NCI-H1417 treated with DMSO at 0.1 percent for 48 hours (cell line): ENCODE measurements at places on chromosomes 1 and 21.

GRCh38 chr1:91807921-91808620, 77.9 kb downstream of the TGFBR3 start:
- no peak for DNase-seq

DNA sequence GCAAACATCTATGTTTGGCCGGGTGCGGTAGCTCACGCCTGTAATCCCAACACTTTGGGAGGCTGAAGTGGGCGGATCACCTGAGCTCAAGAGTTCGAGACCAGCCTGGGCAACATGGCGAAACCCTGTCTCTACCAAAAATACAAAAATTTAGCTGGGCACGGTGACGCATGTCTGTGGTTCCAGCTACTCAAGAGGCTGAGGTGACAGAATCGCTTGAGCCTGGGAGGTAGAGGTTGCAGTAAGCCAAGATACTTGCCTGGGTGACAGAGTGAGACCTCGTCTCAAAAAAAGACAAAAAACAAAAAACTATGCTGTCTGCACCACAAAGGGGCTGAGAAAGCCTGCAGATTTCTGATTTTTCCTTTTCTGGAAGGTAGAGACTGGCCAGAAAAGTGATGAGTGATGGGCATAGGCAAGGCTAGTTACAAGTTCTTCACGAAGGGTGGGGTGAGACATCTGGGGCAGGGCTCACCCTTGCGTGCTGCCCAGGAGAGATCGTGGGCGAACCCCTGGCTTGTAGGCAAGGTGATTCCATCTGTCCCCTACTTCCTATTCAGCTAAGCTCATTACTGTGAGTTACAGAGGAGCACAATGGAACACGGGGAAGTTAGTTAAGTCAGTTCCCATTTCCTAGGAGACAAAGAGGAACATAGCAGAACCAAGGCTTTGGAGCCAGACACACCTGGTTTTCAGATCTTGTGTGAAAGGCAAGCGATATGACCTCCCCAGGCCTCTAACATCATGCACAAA, 3.2 kb downstream of the SLC2A1 start:
- no peak for DNase-seq

DNA sequence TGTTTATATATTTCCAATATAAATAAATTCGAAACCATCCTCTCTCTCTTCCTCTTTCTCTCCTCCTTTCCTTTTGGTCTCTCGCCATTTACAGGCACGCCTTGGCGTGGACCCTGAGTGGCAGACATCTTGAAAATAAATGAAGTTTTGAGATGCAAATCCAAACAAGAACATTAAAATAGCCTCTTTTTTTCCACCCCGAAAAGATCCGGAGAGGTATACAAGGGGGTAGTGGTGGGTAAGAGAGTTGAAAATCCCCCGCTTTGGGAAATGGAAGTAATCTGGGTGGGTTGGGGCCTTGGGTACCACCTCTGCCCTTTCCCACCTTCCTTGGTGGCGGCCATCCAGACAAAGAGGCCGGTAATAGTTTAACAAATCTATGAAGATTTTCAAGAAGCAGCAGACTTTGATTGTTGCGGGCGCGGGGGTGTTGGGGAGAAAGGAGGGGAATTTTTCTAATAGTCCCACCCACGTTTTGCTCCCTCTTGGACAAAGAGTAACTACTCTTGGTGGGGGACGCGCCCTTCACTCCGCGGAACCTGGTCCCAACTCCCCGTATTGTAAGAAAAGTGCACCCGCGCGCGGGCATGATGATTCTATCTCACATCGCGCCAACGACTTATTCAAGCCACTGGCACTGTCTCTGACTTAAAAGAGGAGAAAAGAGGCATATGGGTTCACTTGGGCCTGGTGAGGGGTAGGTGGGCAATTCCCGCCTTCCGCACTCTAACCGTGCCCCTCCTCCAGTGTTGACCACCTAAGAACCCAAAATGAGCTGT, 4.0 kb upstream of the FOXD3 start:
- DNase-seq: no peak

DNA sequence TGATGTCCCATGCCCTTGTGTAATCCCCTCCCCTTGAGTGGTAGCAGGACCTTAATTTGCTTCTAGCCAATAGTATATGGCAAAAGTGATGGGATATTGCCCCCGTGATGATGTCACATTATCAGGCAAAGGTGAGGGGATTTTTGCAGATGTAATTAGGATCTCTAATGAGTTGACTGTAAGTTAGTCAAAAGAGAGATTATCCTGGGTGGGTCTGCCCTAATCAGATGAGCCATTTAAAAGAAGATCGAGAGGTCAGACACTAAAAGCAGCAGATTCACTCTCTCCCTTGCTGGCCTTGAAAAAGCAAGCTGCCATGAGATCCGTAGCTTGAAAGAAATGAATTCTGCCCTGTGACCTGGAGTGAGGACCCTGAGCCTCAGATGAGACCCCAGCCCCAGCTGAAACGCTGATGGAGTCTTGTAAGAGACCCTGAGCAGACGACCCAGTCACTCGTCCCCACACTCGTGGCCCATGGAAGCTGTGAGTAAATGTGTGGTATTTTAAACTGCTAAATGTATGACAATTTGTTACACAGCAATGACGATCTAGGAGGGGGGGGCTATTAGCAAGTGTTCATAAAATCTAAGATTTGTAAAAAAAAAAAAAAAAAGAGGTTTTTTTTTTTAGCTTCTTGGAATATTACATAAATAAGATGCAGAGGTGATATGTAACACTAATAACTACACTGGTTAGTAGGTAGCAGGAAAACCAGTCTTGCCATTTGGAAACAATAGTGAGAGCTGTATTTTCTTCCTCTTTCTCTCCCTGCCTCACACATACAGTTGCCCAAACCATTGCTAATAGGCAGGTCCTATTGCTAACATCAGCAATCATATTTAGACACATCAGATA, 50.3 kb upstream of the TARBP1 start:
- no peak for DNase-seq
